ENCODE measurements at places on chromosomes 6 and 20.

DNA sequence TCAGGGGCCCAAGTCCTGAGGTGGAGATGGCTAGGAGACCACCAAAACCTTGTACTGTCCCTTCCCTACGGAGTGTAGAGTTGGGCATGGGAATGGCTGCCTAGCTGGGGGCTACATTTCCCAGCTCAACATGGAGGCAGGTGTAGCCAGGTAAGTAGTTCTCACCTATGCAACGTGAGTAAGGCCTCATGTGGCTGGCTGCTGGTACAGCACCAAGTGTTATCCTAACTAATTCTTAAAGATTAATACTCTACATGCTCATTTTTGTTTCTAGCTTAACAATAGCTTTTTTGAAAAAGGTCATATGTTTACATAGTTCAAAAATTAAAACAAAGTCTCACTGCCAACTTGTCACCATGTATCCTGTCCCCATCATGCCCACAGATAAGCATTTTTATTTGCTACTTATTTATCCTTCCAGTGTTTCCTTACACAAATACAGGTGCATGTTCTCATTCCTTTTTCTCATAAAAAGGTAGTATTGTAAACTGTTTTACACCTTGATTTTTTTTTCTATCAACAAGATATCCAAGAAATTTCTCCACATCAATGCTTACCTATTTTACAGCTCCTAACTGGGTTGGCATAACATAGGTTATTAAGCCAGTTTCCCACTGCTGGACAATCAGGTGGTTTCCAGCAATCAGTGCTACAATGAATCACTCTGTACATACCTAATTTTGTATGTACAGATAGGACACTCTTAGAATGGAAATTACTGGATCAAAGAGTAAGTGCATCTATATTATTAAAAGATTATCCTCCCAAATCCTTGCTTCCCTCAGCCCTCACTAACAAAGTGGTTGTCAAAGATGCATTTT, 25.5 kb downstream of the ABHD12 start:
- no peak for DNase-seq

- DNase-seq: no peak
Observed at GRCh38 chr6:26401389-26401986, 587 bp upstream of the BTN3A1 start.

DNA sequence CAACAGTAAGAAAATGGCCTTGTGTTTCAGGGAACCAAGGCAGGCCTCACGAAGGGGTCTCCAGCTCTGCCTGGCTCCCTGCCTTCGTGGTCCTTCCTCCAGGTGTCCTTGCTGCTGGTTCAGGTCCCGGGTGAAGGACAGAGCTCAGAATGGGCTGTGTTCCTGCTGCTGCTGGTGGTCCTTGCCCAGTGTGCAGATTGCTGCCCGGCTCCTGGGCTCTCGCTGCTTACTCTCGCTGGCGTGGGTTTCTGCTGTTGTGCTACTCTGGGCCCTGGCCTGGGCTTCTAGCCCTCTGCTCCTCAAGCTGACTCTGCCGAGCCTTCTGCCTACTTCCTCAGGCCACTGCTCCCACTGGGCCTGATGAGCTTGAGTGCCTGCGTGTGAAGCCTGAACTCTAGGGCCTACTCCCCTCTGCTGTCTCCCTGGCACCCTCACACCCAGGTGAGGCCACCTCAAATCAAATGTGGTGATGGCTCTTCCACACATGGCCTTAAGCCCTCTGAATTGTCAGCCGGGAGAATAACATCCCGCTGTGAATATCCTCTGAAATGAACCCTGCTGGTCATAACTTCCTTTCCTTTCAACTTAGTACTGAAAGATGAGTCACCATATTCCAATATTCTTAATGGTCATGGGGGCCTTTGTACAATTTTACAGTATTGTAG, 171.6 kb downstream of the FOXC1 start:
- DNase-seq: no peak

- no peak for DNase-seq
Observed at GRCh38 chr6:89975991-89976693, 81.9 kb downstream of the GJA10 start.

GRCh38 chr20:64146936-64147477, 17.2 kb upstream of the MYT1 start:
- no peak for DNase-seq

DNA sequence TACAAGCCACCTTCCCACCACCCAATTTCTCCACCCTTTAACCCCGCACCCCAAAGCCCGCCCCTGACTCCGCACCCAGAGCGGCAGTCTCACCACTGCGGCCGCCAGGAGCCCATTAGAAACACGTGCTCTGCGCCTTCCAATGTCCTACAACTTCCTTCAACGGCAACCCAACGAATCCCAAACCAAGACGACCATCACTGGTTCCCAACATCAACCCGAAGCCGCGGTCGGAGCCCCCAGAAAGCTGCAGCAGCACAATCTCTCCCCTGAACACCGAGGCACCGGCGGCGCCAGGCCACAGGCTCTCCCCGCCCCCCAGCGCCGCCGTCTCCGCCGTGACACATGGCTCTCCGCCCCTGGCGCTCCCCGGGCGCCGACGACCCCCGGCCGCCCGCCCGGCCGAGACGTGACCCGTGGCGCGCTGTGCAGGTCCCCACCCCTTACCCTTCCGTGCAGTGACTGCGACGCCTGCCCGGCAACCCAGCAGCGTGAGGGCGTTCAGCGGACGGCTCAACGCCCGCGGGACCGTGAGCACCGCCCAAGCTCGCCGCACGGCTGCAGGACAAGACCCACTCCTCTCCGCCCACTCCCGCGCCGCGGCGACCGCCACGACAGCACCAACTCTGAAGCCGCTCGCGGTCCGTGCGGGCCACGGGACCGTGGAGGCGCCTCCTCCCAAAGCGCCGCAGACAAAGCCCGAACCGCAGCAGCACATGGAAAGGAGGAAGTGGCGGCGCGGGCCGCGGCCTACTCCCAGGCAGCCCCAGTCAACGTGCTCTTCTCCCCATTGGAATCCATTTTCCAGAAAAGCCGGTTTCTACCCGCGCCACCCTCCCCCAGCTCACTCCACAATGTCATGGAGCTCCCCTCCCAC, 551 bp downstream of the SYNCRIP start:
- peak; percentile 54 for DNase-seq

- DNase-seq: peak; percentile 18
Observed at GRCh38 chr20:62020935-62021701, 44.6 kb downstream of the TAF4 start.

- DNase-seq: no peak
Observed at GRCh38 chr6:4662886-4663285, 113.3 kb upstream of the CDYL start.

DNA sequence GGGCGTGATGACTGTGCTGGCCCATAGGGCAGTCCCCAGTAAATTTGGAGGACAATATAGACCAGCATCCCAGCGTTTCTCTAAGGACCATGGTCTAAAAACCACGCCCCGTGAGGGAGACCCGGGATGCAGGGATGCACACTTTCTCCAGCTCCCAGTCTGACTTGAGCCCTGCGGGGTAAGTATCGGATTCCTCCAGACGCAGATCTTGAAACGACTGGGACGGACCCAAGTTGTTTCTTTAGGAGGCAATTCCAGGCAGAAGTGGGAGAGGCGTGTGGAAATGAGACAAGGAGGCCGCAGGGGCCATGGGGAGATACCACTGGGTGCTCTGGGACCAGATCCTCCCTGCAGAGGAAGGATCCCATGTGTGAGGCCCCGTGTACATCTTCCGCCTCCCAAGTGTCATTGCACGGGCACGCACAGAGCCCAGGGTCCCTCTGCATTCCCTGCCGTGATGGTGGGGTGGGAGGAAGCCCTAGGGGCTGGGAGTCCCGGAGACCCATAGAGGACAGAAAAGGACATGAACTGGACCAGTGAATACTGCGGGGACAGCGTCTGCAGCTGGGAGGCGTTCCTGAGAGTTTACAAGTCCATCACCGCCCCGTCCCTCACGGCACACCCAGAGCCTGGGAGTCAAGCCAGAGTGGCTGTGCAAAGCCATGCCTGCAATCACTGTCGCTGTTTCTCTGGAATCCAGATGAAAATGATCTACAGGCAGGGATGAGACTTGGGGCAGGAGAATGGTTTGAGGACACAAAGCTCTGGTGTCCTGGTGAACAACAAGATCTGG, 522.9 kb downstream of the CDH26 start:
- no peak for DNase-seq

- DNase-seq: peak; percentile 75
Observed at GRCh38 chr6:13397359-13398068, 69.2 kb upstream of the TBC1D7 start.

Data from transverse colon (tissue), 4 donors.